ENCODE measurements at places on chromosomes 16 and 17.

- DNase-seq = no peak
Observed at GRCh38 chr17:45423304-45423974, 9.2 kb downstream of the ARHGAP27 start.

- DNase-seq = no peak
Observed at GRCh38 chr16:86337138-86337537, 173.2 kb upstream of the FOXF1 start.

DNA sequence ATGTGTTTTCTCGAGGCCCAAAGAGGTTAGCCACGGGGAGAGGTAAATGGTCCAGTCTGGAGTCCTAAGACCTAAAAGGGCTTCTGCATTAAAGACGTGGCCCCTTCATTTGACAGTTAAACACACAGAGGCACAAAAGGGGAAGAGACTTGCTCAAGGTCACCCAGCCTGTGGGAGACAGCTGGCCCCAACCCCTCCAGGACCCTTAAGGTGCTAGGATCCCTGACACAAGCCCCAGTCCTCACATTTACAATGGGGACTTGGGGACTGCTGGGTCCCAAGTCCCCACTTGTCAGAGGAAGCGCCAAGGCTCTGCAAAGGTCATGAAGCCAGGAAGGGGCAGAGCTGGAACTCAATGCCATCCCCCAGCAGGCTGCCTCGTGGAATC lies 1.7 kb downstream of the ABAT start:
- no peak for DNase-seq

- DNase-seq = no peak
Observed at GRCh38 chr17:74497471-74497870, 31.0 kb downstream of the CD300A start.

GRCh38 chr17:66767154-66767933 lies 67.6 kb upstream of the CACNG5 start:
- DNase-seq = no peak

- no peak for DNase-seq
Observed at GRCh38 chr16:88074041-88074440, 122.8 kb downstream of the BANP start.

DNA sequence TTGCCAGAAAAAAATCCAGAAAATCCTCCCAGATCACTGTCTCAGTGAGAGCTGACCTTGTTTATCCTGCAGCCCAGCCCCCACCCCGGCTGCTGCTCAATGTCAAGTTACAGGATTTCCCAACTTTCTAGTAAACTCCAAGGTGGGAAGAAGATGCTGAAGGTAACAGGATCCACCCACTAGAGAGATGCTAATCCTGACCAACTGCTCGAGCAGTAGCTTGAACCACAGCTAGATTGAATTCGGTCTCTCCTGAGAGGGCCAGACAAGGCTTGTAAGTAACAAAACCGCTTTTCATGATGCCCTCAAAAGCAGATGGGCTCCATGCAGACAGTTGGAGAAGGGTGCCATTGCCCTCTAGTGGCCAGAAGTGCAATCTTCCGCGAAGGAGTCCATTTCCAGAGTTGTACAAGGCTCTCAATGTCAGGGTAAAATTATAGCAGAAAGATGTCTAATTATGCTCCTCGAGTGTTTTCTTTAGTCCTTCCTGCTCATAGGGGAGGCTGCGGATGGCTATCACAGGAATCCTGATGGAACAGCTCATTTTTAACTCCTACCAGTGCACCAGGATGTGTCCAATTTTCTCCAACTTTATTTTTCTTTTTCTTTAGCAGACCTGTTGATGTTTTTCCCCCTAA lies 3.9 kb downstream of the CDH11 start:
- peak; percentile 48 for DNase-seq

- DNase-seq = no peak
Observed at GRCh38 chr16:85136213-85136701, 24.0 kb upstream of the CIBAR2 start.

DNA sequence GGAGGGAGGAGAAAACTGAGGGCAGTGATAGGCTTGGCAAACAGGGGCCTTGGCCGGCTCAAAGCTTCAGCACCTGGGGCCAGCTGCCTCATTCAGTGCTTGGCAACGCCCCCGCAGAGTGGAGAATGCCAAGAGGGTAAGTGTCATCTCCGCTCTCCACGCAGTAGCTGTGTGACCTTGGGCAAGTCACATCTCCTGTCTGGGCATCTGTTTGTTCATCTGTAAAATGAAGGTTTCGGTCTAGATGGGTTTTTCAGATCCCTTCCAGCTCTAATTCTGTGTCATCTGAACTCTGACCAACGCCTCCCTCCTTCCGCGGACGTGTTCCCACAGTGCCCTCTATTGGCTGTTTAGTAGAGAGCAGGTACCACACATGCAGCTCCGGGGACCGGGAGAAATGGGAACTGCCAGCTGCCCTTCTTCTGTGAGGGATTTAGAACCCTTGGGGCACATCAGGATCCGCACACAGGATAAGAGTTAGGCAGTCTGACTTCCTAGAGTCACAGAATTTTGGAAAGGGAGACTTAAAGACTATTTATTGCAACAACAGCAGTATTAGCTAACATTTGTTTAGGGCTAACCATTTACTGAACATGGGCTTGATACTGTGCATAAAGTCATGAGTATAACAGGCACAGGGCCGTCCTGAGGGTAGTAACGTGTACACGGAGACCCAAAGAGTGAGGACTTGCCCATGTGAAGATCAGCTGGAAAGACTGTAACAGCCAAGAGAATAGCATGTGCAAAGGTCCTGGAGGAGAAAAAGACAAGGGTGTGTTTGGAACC lies 26.8 kb downstream of the GP2 start:
- peak; percentile 46 for DNase-seq

Data from hepatic stellate cell (primary cell).